ENCODE measurements at places on chromosomes 7 and 10.

DNA sequence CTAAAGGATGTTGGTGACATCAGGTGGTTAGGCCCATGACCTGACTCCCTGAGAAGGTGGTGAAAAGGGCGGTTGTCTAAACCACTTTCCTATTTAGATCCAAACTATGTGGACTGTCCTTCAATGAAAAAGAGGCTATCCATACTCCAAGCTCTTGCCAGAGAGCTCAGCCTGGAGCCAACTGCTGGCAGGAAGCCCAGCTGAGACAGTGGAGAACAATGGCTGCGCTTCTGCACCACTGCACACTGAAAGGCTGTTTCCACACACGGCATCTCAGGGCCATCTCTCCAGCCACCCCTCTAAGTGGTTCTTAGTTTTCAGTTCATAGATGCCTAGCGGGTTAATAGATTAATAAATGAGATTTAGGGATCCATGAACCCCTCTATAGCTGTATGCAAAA is 488.8 kb upstream of the ZMIZ1 start:
- DNase-seq, result no peak

GRCh38 chr10:101031128-101031795 is at the start of the genes PDZD7 and SFXN3:
PDZD7 (minus strand) TSS chr10:101031129; CDS start chr10:101030219, 910 bp downstream.
SFXN3 (plus strand) TSS chr10:101031234; CDS start chr10:101034695, 3,461 bp downstream.
- DNase-seq, result peak; percentile 93

DNA sequence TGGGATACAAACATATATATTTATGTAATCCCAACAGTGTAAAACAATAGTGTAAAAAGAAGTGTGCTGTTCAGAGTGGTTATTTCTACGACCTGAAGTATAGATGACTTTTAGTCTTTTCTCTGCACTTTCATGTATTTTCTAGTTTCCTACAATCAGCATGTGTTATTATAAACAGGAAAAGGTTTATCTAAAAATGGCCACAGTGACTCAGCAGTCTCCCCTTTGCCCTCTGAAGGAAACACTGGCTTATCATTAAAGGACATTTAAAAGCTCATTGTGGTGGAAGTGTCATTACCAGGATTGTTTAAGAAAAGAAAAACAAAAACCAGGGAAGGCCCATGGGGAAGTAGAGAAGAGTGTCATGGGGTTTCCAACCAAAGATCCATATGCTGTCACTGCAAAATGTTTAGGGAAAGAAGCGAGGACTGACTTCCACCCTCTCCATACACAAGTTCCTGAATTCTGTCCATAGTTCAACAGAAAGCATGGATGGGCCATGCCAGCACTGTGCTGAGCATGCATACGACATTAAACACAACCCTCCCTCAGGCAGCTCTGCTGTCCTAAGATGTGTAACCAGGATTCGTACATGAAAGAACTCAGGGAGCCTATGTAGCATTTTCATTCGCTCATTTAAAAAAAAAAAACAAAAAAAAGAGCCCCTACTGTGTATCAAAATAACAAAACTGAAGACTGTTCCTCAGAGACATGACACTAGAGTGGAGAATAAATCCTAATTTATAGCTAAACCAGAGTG is 10.2 kb downstream of the CYREN start:
- no peak for DNase-seq

GRCh38 chr10:91756286-91756685 is 41.9 kb upstream of the TNKS2 start:
- DNase-seq, result no peak

DNA sequence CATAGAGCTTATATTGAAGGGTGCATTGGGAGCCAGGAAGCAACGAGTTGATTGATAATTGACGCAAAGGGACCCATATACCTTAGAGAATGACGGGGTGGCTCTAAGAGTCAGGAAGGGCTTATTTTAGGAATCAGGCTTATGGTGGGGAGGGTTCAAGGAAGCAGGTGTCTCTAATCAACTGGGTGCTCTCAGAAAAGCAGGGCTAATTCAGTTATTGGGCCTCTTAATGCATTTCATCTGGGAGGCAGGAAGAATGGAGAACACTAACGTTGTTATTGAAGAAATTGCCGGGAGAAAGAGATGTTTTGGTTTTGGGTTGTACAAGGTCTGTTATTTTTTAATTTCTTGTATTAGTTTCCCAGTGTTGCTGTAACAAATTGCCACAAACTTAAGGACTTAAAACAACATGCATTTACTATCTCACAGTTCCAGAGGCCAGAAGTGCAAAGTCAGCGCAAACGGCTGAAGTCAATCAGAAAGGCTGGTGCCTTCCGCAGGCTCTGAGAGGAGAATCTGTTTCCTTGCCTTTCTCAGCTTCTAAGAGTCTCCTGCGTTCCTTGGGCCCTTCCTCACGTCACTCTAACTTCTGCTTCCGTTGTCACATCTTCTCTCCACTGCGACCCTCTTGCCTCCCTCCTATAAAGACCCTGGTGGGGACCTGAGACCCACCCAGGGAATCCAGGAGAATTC is 328.4 kb upstream of the C7orf33 start:
- DNase-seq, result no peak

GRCh38 chr10:43610636-43611035 is 4.4 kb downstream of the ZNF485 start:
- DNase-seq, result no peak

DNA sequence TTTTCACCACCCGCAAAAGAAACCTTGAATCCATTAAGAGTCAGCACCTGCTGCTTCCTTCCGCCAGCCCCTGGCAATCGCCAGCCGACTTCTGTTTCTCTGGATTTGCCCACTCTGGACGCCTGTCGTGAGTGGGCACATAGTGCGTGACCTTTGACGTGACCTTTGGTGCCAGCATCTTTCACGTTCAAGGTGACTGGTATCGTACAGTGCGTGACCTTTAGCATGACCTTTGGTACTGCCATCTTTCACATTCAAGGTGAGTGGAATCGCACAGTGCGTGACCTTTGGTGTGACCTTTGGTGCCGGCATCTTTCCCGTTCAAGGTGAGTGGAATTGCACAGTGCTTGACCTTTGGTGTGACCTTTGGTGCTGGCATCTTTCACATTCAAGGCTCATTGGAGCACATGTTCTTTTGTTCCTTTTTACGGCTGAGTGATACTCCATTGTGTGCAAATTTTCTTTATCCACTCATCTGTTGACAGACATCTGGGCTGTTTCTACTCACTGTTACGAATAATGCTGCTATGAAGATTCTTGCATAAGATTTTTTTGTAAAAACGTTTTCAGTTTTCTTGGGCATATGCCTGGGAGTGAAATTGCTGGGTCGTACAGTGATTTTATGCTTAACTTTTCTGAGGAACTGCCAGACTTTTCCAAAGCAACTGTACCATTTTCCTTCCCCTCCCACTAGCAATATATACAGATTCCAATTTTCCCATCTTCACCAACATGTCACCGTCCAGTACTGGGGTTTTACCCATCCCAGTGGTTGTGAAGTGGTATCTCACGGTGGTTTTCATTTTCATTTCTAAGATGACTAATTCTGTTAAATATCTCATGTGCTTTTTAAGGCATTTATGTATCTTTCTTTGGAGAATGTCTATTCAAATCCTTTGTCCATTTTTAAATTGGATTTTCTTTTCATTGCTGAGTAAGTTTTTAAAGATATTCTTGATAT is 145.3 kb downstream of the DIP2C start:
- no peak for DNase-seq

GRCh38 chr7:121544238-121544637 is 148.1 kb upstream of the FAM3C start:
- DNase-seq, result no peak

- no peak for DNase-seq
These were observed 58.4 kb upstream of the ABCB5 start for GRCh38 chr7:20557116-20557515.

- DNase-seq, result no peak
These were observed 126.4 kb downstream of the JCAD start for GRCh38 chr10:29932991-29933390.

DNA sequence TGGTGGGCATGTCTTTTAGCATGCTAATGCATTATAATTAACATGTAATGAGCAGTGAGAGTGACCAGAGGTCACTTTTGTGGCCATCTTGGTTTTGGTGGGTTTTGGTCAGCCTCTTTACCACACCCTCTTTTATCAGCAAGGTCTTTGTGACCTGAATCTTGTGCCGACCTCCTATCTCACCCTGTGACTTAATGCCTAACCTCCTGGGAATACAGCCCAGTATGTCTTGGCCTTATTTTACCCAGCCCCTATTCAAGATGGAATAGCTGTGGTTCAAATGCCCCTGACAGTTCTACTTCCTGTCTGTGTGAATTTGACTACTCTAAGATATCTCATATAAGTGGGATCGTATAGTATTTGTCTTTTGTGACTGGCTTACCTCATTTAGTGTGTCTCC is 85.1 kb downstream of the EEPD1 start:
- no peak for DNase-seq

- no peak for DNase-seq
These were observed 48.6 kb downstream of the MCU start for GRCh38 chr10:72740528-72740927.

GRCh38 chr10:18179891-18180290 is 39.7 kb downstream of the CACNB2 start:
- no peak for DNase-seq

- no peak for DNase-seq
These were observed 166.7 kb downstream of the NRF1 start for GRCh38 chr7:129777993-129778769.

DNA sequence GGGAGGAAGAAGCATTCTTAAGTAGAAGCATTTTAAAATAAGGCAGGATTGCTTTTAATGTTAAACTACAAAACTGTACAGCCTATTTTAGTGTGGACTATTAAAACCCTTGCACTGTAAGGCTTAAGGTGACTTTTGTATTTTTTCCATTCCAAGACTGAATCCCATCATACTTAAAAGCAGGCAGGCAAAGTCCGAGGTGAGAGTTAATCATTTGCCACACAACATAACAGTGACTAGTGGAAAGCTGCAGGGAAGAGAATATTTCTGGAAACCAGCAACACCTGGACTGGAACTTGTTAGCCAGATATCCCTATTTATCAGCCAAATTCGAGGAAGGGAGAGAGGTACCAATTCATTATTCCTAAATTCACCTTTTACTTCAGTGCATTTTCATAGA is 3.5 kb downstream of the PRR15 start:
- DNase-seq, result no peak

- no peak for DNase-seq
These were observed 78.5 kb downstream of the SEC61G start for GRCh38 chr7:54680377-54681005.

DNA sequence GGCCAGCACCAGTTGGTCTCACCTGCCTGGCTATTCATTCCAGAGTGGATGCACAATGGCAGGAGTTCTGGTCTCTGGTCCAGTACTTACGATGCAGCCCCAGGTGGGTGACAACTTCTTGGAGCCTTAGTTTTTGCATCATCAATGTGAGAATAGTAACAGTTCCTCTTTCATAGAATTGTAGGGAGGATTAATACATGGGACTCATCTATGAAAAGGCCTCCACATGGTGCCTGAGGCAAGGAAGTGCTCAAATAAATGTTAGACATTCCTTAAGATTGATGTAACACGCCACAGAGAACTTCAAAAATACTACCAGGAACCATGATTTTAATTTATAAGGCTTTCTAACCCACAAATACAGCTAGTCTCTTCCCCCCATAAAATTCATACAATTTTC is 120.1 kb upstream of the CHST15 start:
- no peak for DNase-seq

- DNase-seq, result no peak
These were observed 352.5 kb upstream of the MGMT start for GRCh38 chr10:129114588-129114987.

DNA sequence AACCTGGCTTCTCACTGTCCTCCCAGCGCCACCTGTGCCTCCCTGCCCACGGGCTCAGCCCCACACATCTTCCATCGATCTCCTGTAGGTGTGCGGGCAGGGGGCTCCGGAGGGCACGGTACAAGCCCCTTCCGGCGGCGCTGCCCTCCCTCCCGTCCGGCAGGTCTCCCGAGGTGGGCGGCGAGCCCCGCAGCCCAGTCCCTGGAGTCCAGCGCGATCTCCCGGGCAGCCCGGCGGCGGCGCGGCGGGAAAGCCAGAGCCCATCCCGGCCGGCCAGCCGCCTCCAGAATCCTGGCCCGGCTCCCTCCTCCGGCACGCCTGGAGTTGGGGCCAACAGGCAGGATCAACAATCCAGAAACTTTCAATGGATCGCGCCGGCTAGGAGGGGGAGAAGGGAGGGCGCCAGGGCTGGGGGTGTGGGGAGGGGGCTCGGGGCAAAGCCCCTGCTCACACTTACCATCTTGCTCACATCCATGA is 100.1 kb downstream of the HIP1 start:
- no peak for DNase-seq

- no peak for DNase-seq
These were observed 183.2 kb downstream of the PDE1C start for GRCh38 chr7:31887006-31887405.

DNA sequence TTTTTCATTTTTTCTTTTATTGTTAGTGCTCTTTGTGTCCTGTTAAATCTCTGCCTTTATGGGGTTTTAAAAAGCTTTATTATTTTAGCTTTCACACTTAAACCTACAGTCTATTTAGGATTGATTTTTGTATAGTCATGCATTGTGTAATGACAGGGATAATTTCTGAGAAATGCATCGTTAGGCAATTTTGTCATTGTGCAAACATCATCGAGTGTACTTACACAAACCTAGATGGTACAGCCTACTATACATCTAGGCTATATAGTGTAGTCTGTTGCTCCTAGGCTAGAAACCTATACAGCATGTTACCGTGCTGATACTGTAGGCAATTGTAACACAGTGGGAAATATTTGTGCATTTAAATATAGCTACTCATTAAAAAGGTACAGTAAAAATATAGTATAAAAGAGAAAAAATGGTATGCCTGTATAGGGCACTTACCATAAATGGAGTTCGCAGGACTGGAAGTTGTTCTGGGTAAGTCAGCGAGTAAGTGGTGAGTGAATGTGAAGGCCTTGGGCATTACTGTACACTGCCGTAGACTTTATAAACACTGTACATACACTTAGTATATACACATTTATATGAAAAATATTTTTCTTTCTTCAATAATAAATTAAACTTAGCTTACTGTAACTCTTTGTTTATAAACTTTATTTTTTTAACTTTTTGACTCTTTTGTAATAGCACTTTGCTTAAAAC is 16.0 kb downstream of the UBE2D1 start:
- no peak for DNase-seq

DNA sequence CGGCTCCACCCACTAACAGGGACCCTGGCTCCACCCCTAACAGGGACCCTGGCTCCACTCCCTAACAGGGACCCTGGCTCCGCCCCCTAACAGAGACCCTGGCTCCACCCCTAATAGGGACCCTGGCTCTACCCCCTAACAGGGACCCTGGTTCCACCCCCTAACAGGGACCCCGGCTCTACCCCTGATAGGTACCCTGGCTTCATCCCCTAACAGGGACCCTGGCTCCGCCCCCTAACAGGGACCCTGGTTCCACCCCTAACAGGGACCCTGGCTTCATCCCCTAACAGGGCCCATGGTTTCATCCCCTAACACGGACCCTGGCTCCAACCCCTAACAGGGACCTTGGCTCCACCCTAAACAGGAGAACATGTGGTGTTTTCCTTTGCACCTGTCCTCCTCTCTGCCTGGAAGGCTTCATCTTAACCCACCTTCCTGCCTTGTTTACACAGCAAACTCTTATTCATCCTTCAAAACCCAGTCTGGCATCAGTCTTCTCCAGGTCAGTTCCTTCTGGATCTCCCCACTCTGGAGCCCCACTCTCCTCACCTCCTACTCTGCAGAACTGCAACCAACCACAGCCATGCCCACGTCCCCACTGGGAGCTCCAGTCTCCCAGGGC is 58.0 kb downstream of the CHST15 start:
- DNase-seq, result no peak
